ENCODE measurements at places on chromosomes 7 and 10. TPM values are rescaled to one million over a fixed set of nuclear protein-coding genes. Genes with fewer than 3 reads are reported as not detected.
A peak's percentile ranks its signal among the peaks of the same experiment; 100 is the strongest.

The VAX1 gene
- polyA plus RNA-seq: not detected

GRCh38 chr10:124697443-124697836 lies 46.7 kb downstream of the FAM53B start:
- no peak for DNase-seq

DNA sequence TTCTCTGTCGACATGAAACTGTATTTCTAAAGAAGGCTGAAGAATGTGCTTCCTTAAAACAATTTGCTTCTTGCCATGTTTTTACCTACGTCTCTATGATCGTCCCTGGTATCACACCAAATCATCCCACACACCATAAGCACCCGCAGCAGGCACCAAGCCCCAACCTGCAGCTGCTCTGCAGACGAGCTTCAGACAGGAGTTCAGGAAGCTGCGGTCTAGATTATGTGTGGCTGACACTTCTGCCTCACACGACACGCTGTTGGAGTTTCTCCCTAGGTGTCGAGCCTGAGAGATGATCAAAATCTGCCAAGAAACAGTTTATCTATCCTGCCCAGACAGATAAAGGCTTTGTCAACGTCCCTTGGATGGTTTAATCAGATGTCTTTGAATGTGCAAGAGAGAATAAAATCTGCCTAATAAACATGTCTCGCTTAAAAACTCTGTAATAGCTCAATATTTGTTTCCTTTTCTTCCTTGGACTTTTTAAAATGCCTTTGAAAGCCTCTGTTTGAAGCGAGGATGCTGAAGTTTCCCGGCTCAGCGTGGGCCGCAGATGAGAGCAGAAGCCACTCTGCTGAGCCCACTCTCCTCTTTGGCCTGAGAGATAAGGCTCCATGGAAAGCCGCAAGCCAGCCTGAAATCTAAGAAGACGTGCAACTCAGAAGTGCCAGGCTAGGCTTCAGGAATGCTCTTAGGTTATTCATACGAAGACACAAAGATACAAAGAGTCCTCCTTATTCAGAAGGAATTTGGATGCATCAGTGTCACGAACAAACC lies 158.3 kb upstream of the PFKP start:
- DNase-seq: no peak

The KIF11 gene
- 10.1 TPM for polyA plus RNA-seq

The GATA3 gene
- polyA plus RNA-seq: 1.2 TPM

GRCh38 chr7:25735674-25736242 lies 416.2 kb upstream of the NFE2L3 start:
- DNase-seq: no peak

DNA sequence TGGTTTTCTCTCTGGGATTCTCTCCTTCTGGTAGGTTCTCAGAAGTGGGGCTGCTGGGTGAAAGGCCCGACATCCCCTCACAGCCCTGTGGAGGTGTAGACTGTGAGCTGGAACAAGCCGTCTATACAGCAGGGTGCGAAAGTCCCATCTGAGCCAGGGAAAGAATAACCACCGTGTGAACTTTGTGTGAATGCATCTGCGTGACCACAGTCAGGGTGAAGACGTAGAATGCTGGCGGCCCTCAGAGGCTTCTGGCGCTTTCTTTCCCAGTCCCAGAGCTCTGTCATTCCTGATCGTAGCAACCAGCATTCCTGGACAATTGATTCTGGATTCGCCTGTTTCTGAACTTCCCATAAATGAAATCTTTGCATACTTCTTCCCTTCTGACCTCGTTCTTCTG lies 30.0 kb downstream of the ELFN1 start:
- no peak for DNase-seq

- no peak for DNase-seq
Observed at GRCh38 chr10:101749047-101750016, 26.6 kb downstream of the FGF8 start.

DNA sequence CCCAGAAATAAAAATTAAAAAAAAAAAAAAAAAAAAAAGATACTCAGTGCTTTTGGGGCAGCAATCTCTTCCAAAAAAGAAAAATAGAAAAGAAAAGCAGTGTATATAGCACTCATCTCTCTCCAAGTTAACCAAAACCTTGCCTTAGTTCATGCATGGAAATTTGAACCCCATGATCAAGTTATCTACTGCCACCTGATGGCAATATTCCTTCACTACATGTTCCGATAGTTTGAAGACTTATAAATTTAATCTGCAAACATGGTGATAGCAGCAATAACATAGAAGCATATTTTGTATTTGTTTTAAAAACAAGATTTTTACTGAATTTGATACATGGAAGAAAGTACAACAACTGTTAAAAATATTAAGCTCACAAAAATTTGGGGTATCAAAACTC lies 48.6 kb upstream of the SLIT1 start:
- DNase-seq: no peak

DNA sequence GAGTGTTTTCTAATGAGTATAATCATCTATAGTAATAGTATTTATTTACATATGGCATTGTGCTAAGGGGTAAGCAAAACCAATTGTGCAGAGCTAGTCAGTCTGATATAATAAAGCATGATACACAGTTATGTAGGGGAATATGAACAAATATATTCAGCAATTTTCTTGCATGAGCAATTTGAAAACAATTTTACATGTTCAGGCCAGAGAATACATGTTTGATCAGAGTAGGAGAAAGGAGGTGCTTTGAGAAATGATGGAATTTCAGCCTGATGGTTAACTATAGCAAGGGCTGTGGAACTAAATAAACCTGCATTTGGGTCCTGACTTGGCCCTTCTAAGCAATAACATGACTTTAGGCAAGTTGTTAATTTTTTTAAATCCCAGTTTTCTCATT lies 214.5 kb downstream of the TWIST1 start:
- DNase-seq: no peak

GRCh38 chr7:156537006-156537405 lies 103.6 kb upstream of the RNF32 start:
- DNase-seq: no peak

DNA sequence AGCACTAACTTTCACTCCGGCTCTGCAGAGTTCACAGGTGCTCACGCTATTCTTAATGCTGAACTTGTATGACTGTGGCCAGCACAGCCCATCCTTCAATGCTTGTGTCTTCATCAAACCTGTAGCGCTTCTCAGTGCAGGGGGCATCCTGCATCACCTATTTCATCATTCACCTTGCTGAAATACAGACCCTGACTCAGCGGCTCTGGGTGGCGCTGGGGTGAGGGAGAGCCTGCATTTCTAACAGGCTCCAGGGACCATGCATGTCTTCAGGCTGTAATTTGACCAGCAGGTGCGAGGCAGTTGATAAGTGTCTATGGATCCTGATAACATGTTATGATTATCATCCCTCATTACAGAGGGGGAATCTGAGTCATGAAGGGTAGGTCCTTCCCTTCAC lies 89.3 kb downstream of the VOPP1 start:
- no peak for DNase-seq

The MEST gene
- polyA plus RNA-seq: 10.2 TPM

The VGF gene
- polyA plus RNA-seq: 0.54 TPM

The CCDC172 gene
- not detected for polyA plus RNA-seq

DNA sequence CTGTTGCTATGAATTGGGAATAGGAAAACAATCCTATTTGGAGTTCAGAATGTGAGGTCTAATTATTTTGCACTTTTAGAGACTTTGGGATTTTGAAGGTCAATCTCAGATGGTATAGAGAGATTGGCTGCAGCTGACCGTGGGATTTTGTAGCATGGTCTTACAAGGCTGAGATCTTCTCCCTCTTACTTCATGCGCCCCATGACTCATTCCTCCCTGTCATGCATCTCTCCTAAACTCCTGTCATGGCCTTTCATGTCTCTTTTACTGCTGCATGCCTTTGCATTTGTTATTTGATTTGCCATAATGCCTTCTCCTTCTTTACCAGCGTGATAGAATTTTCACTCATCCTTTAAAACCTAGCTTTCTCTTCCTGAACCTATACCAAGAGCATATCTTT lies 133.1 kb downstream of the BBS9 start:
- no peak for DNase-seq

The GIMAP7 gene
- 8.6 TPM for polyA plus RNA-seq

- no peak for DNase-seq
Observed at GRCh38 chr7:139515266-139515665, 8.2 kb upstream of the CLEC2L start.

- DNase-seq: no peak
Observed at GRCh38 chr10:18377898-18378297, 237.7 kb downstream of the CACNB2 start.

The STARD3NL gene
- 44.4 TPM for polyA plus RNA-seq

- DNase-seq: no peak
Observed at GRCh38 chr10:50809596-50809995, 69.9 kb downstream of the ASAH2B start.

GRCh38 chr10:31253237-31253636 lies 65.8 kb upstream of the ZEB1 start:
- DNase-seq: no peak

DNA sequence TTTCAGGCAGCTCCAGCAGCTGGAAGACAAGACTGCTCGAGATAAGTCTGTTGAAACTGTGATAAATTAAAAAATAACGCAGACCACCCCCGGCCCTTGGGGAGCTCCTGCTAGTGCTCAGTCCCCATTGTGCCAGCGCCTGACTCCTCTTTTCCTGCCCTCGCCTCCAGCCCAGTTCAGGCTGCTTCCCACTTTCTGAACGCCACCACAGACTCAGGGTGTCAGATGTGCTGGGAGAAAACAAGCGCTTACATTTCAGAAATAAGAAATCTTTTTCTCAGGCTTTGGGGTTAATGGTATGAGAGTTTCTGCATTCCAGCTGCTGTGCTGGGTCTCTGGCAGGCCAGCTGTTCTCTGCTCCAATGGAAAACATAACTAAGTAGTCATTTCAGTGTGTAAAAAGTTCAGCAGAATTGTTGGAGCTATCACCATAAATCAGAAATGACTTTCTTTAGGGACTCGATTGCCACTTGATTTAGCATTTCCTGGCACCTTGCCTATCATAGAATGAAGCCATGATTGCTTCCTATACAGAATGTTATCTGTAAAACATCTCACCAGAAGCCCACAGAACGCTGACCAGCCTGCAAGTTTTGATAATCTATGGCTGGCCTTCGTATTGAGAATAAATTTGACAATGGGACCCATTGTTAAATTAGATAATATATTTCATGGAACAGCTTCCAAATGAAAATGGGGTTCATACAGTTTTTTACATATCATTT lies 257.0 kb upstream of the ZNF32 start:
- DNase-seq: no peak

DNA sequence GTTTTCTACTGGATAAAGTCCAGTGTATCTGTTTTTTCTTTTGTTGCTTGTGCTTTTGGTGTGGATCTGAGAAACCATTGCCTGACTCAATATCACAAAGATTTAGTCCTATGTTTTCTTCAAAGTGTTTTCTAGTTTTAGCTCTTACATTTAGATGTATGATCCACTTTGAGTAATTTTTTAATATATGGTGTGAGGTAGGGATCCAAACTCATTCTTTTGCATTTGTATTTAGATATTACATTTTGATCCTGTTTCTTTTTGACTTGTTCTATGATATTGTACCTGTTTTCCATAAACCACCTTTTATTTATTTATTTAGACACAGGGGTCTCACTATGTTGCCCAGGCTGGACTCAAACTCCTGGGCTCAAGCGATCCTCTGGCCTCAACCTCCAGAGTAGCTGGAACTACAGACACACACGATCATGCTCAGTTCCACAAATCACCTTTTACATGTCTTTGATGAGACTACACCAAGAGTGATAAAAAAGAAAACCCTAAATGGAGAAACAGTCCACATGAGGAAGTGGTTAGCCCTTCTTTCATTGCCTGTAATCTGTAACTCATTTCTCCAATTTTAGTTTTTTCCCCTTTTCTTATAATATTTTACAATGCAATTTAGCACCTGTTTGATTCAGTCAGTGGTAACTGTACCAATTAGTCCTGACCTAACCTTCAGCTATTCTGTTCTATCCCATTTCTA lies 86.0 kb downstream of the SLC37A3 start:
- DNase-seq: no peak

GRCh38 chr10:58457761-58458616 lies 54.7 kb upstream of the BICC1 start:
- DNase-seq: peak; percentile 90

The MMRN2 gene
- 0.92 TPM for polyA plus RNA-seq

- DNase-seq: no peak
Observed at GRCh38 chr7:18363751-18364380, 131.7 kb upstream of the HDAC9 start.

GRCh38 chr7:12670743-12671520 lies 16.5 kb upstream of the ARL4A start:
- no peak for DNase-seq

DNA sequence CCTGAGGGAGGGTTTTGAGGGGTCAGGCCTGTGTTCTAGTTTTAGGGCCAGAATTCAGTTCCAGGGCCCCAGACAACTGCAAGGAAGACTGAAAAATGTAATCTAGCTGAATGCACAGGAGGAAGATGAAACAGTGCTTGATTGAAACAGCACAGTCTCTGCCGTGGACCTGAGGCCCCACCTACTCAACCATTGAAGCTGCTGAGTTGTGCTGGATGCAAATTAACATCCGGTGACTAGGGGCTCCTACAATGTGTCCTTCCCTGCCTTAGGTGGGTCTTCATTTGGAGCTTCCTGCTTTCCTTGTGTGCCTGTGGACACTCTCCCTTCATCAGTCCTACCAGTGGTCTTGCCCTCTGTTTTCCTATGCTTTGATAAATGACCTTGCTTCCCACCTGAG lies 5.7 kb downstream of the GLRX3 start:
- no peak for DNase-seq

DNA sequence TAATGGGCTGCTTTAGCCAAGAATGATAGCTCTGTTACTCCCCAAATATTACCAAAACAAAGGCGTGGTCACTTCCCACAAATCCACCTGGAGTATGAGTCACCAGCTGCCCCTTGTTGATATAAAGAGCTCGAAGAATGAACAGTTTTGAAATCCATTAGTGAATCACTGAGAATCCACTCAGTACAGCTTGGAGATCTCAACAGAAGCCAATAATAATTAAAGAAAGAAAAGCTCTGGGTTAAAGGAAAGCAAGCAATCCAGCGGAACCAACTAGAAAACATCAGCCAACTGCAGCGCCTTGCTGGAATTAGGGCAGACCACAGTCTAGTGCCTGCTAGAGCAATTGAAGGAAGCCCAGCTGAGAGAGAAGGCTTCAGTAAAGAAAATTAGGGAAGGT lies 576.0 kb upstream of the C7orf33 start:
- DNase-seq: no peak

The POM121L12 gene
- polyA plus RNA-seq: not detected

The PPRC1 gene
- polyA plus RNA-seq: 4.2 TPM

The PCBD1 gene
- polyA plus RNA-seq: 135 TPM

DNA sequence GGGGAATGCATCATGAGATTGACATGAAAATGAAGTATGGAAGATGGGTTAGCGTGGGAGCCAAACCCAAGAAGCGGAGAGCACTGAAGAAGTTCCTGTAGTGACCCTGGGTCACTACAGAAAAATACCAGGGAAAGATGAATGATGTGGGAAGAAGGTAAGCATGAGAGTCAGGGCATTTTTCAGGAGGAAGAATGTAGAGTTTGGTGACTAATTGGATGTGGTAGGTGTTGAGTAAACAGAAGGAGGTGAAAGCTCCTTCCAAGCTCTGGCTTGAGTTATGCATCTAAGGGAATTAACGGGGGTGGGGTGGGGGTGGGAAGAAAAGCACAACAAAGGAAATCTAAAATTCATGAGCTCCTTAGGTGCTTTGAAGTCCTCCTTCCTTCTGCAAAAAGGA lies 238.1 kb upstream of the AOAH start:
- DNase-seq: no peak
